ENCODE measurements at places on chromosomes 6 and 20.

DNA sequence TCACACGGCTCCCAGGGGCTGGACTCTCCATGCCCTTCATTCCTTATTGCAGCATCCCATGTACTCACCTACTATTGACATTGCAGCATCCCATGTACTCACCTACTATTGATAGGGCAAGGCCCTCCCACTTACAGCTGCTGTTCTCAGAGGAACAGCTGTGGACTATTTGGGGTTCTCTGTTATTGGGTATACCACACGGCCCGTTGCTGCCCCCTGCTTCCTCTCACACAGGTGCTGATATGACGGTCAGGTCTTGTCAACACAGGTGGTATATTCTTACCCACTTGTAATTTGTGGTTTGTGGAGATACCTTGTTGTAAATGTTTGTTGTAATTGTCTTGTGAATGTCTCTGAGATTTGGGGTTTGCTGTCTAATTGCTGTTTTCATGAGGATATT lies 18.8 kb downstream of the ALDH5A1 start:
- DNase-seq = no peak

DNA sequence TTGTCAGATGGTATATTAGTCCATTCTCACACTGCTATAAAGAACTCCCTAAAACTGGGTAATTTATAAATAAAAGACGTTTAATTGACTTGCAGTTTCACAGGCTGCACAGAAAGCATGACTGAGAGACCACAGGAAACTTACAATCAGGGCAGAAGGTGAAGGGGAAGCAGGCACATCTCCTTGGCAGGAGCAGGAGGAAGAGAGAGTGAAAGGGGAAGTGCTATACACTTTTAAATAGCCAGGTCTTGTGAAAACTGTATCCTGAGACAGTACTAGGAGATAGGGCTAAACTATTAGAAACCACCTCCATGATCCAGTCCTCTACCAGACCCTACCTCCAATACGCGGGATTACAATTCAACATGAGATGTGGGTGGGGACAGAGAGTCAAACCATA lies 193.9 kb upstream of the KCNG1 start:
- no peak for DNase-seq

DNA sequence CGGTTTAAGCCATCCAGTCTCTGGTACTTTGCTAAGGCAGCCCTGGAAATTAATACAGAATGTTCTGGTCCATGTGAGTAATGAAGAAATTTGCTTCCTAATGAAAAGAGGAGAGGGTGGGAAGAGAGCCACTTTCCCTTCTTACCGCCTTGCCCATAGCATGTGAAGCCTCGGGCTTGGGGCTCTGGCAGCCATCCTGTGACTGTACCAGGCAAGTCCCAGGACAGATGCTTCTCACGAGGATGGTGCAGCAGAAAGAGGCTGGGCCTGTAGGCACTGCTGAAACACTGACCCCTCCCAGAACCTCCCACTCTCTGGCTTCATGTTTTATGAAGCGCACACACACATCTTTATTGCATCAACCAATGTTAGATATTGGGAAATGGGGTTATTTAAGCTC lies 74.8 kb downstream of the IYD start:
- DNase-seq = no peak

DNA sequence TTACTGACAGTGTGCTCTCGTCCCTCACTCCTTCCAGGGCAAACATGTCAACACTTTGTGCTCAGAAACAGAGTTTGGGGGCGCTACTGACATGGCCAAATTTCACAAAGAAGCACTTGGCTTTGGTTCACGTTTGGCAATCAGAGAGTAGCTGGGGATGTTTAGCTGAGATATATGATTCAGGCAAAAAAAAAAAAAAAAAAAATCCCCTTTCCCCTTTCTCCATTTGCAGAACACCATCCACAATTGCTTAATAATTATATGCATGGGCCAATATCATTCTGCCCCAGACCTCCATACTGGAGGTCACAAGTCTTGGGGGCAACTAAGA lies 128.4 kb upstream of the ADGRF1 start:
- DNase-seq = no peak

DNA sequence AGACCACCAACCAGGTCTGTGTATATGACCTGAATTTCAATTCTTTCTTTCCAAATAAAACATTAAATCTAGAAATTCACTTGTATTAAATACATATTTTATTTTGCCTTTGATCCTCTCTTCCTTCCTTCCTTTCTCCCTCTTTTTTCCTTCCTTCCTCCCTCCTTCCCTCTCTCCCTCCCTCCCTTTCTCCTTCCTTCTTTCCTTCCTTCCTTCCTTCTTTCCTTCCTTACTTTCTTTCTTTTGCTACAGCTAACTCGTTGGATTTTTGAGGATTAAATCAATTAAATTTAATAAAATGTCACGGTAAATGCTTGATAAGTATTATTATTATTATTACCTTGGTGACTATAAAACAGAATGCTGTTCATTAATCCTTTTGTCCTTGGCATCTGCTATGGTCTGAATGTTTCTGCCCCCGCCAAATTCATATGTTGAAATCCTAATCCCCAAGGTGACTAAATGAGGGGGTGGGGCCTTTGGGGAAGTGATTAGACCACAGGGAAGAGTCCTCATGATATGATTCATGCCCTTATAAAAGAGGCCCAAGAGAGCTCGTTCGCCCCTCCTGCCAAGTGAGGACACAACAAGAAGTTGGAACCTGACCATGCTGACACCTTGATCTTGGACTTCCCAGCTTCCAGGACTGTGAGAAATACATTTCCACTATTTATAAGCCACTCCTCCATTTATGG lies 67.6 kb upstream of the BTBD3 start:
- DNase-seq = no peak

DNA sequence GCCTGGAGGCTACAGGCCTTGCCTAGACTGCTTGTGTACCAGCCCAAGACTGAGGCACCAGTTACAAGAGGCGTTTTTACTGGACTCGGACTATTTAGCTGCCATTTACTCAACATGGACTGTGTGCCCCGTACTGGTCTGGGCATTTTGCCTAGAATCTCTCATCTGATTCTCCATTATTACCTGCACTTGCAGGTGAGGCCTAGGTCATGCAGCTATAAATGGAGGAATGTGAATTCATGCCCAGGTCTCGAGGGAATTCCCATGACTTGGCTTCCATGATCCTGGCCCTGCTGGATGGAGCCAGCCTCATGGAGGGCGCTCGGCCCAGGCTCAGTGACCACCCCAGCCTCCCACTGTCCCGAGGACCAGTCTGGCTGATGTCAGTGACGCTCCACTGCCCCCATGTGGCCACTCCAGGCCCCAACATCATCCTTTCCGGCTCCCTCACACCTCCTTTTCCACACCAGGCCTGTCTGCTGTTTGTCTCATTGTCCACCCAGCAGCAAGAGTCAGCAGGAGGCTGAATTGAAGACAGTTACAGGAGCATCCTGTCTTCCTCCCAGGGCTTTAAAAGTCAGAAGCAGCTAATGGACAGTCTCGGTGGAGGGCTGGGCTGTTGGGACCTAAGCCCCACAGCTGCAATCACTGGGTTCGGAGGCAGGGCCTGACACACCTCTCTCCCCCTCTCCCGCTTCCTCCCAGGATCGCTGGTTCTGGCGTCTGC lies 8.7 kb downstream of the MMP24OS start:
- DNase-seq = peak; percentile 50

DNA sequence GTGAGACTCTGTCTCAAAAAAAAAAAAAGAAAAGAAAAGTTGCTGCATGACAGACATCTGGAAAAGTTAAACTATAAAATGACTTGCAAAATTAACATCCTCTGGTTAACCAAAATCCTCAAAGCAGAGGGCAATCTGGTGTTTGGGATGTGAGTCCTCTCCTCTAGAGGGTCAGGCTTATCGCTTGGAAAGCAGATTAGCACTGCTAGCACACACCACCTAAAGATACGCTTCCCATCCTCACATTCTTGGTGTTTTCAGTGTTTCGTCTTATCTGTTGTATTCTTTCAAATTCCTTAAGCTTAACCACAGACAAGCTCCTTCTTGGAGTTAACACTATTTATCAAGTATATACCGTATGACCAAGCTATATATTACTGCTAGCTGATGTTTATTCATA lies 198.0 kb downstream of the SOX4 start:
- no peak for DNase-seq

- DNase-seq = no peak
Measured at GRCh38 chr6:161319231-161319630, 45.4 kb upstream of the AGPAT4 start.

DNA sequence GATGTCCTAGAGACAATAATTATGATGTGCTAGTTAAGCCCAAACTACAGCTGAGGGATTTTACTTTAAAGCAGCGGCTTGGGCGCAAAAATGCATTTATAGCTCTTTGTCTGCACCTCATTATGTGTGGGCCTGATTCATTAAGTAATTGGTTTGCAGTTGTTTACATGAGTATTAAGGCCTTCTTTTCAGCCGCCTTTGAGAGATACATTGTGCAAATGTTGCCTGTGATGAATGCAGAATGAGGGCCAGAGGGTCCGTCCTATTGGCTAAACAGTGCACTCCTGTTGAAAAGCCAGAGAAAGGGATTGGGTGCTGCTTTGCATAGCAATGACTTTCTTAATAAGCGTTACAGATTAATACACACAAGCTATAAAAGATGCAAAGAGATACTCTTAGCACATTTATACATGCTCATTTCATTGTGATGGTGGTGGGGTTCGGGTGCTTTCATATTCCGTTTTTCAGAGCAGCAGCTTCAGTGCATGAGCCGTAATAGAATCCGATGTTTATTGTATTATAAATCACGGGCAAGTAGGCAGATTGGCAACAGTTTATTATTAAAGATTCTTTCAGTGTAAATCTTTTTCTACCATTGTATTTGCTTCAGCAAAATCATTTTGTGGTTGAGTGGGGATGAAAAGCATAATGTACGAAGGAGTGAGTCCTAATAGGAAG lies 68.2 kb upstream of the XRN2 start:
- DNase-seq = no peak

DNA sequence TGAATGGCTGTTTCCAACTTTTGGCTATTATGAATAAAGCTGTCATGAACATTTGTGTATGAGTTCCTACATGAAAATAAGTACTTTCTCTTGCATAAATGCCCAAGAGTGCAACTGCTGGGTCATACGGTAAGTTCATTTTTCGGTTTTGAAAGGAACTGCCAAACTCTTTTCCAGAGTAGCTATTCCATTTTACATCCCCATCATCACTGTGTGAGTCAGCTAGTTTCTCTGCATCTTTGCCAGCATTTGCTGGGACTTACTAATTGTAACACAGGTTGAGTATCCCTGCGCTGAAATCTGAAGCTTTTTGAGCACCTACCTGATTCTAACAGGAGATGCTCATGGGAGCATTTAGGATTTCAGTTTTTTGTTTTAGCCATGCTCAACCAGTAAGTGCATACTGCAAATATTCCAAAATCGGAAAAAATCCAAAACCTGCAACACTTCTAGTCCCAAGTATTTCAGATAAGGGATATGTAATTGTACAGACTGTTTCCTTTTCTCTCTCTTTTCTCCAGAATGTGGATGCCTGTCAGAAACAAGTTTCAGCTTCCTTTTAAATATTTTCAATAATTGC lies 118.4 kb downstream of the DTNBP1 start:
- DNase-seq = no peak

DNA sequence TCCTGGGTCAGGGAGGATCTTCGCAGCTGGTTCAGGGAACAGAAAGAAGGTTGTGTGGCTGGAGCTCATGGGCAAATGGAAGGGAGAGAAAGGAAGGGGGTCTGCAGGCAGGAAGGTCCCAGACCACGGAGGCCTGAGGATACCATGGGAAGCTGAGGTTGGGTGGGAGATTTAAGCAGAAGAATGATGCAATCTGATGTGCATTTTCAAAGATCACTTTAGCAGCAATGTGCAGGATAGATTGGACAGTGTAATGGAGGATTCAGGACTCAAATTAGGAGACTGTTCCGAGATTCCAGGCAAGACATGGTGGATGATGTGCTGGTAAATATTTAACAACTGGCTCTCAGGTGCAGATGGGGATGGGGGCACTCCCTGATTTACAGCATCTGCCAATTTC lies 5.8 kb upstream of the RRBP1 start:
- no peak for DNase-seq

GRCh38 chr6:144564202-144564601 lies 279.1 kb downstream of the UTRN start:
- DNase-seq = no peak

GRCh38 chr20:1295276-1295930 lies 29.3 kb downstream of the SNPH start:
- no peak for DNase-seq

GRCh38 chr20:10375191-10375590 lies 58.8 kb downstream of the MKKS start:
- no peak for DNase-seq

GRCh38 chr6:121951918-121952379 lies 447.5 kb upstream of the HSF2 start:
- no peak for DNase-seq

GRCh38 chr6:170232186-170233002 lies 58.5 kb downstream of the DLL1 start:
- DNase-seq = no peak

- no peak for DNase-seq
Measured at GRCh38 chr20:6530254-6530653, 237.2 kb upstream of the BMP2 start.

- DNase-seq = no peak
Measured at GRCh38 chr6:21371061-21371460, 222.5 kb upstream of the SOX4 start.

DNA sequence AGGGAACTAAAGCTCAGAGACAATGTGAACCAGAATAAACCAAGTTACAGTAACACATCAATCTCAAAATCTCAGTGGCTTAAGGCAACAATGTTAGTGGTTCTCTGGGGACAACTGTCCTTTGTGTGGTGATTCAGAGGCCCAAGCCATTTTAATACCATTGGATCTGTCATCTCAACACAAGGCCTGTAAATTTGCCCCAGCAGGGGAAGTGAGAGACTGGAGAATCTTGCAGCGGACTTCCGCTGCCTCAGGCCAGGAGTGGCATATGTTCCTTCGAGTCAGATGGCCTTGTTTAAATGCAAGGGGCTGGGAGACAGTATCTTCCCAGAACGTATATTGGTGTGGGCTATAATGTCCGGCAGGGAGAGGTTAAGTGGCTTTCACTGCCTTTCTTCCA lies 126.0 kb downstream of the CD83 start:
- DNase-seq = no peak

DNA sequence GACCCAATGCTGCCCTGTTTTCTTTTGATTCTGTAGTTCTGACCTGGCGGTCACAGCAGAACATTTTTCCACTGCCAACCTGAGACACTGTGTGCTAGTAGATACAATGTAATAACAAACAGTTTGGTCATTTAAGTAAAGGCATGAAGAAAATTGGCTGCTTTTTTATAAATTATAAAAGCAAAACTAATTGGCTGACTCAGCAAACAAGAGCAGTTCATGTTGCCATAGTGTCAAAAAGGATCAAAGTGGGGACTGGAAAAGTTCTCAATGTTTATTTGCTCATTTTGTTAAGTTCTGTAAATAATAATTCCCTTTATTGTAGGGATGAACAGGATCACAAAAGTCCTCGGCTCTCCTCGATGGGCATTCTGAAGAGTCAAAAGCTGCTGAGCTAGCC lies 599.5 kb downstream of the PKHD1 start:
- DNase-seq = no peak

DNA sequence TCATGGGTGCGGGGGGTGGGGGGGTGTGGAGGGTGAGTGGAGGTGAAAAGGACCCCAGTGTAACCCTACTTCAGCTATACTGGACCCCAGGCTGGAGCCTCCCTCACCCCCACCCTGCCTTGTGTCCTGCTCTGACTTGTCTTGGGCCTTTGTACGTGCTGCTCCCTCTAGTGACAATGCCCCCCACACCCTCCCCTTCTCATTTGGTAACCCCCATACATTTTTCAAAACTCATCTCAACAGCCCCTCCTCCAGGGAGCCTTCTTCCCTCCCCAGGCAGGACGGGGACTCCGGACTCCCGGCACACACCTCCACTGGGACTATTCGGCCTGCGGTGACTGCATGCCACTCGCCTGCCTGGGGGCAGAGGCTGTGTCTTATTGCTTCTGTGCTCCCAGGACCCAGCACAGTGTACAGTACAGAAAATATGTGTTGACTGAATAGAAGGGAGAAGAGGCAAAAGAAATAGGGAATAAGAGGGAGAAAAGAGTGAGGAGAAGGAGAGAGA lies 108.2 kb downstream of the VEGFA start:
- no peak for DNase-seq

All from activated CD8-positive, alpha-beta memory T cell treated with anti-CD3 and anti-CD28 coated beads, Interleukin-2, amount 50 U/mL, for 4 hours (primary cell).